LoVo (cell line): ENCODE measurements at places on chromosomes 2 and 18.

GRCh38 chr2:218648088-218648786, 11.2 kb downstream of the ZNF142 start:
- DNase-seq = peak; percentile 34

DNA sequence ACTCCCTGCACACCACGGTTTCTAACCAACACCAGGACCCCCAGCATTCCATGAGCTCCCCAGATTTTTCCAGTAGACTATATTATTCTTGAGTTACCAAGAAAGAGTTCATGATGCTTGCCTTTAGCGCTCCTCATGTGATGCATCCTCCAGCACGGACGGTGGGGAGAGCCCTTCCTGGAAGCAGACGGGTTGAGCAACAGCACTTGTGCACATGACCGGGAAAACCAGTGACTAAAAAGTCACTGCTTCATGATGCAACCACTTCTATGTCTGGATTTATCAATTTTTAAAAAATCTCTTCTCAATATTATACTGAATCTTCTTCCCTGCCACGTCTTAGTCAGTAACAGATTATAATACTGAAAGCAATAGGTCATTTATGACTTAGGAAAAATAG, 20.4 kb upstream of the DOK6 start:
- DNase-seq = no peak

DNA sequence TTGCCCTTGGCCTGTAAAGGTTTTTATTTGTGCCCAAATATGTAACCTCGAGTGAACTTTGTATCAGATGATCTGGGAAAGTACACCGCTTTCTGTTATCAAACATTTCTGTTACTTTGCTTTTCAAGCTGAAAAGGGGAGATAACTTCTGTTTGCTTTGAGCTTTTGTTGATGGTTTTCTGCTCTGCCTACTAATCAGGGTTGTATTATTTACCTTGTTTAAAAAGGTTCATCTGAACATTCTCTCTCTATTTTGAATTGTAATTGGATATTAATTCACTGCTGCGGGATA, 79.4 kb downstream of the XRCC5 start:
- no peak for DNase-seq

DNA sequence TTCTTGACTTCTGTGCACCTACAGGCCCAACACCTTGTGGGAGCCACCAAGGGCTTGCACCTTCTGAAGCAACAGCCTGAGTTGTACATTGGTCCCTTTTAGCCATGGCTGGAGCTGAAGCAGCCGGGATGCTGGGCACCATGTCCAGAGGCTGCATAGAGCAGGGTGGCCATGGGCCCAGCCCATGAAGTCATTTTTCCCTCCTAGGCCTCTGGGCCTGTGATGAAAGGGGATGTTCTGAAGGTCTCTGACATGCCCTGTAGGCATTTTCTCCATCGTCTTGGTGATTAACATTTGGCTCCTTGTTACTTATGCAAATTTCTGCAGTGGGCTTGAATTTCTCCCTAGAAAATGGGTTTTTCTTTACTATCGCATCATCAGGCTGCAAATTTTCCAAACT, 83.1 kb upstream of the ACVR1 start:
- DNase-seq = no peak

DNA sequence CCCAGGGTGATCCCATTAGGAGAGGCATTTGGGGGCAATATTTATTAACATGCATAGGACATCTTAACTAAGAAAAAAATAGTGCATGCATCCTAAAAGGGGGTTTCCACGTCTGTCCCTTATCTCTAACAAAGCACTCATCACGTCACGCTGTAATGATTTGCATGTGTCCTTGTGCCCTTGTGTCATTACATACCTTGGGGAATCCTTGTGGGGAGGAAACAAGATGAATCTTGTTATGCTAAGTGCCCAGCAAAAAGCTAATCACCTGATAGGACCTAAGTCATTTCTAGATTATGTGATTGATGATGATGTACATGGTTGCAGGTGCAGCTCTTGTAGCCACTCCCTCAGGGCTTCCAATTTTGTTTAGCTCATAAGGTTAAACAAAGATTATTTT, 250.9 kb downstream of the FBXO15 start:
- DNase-seq = no peak

- no peak for DNase-seq
Observed at GRCh38 chr2:238418196-238418998, 8.3 kb upstream of the ASB1 start.

DNA sequence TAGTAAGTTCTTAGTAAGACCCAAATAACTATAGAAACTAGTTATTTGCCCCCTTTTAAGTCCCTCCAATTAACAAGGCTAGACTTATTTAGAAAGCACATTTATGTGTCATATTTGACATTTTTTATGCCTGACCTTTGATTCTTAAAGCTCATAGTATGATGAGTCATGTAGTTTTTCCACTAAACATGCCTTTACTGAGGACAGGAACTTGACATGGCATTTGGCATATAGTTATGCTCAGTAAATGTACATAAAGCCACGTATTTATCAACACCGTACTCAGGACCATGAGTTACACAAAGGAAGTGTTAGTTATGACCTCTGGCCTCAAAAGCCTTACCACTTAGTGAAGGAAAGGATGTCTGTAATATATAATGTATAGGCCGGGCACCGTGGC, 78.9 kb downstream of the GNAL start:
- DNase-seq = peak; percentile 1

DNA sequence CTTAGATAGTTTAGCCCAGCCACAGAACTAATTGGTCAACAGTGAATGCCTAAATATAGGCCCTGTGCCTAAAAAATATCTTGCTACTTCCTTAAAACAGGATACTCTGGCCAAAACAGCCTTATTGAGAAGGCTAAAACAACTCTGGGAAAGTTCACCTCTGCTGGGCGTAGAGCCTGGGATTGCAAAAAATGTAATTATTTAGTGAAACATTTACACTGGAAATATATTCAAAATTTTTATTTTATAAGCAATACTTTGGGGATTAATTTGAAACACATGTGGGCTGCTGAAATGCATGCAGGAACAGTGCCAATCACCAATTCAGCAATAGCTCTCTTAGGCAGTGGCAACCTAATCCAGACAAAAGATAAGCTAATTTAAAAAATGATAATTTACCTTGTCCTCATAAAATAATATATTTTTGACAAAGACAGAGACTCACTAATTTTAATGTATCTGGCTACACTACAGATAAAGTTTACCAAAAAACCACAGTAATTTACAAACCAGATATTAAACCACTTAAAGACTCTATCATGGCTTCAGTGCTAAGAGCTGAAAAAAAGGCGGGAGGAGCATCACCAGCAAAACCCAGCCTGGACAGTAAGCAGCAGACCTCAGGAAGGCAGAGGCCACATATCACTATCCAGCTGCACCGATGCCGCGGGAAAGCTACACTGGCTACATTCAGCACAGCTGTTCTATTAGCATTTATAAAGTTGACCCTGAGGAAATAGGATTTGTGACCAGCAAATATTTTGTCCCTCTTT, 18.5 kb downstream of the TRAK2 start:
- DNase-seq = no peak

- peak; percentile 36 for DNase-seq
Observed at GRCh38 chr2:143901185-143901842, 618.6 kb downstream of the ZEB2 start.

DNA sequence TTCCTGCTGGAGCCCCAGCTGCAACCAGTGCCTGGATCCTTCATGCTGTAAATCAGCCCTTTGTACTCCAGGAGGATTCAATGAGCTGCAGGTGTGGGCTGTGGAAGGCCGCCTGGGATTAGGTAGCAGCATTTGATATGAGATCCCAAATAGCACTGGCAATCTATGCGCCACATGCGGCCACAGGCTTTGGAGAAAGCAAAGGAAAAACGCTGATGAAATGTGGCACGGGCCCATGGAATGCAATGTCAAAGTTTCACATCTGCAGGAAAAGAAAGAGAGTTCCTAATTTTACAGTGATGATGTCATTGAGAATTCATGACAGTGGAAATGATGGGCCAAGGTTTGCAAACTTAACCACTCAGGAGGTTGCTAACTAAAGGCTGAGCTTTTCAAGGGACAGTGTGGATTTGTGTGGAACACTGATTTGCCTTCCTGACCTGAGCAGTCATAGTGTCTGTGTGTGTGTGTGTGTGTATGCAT, 216.4 kb upstream of the OSR1 start:
- DNase-seq = no peak

DNA sequence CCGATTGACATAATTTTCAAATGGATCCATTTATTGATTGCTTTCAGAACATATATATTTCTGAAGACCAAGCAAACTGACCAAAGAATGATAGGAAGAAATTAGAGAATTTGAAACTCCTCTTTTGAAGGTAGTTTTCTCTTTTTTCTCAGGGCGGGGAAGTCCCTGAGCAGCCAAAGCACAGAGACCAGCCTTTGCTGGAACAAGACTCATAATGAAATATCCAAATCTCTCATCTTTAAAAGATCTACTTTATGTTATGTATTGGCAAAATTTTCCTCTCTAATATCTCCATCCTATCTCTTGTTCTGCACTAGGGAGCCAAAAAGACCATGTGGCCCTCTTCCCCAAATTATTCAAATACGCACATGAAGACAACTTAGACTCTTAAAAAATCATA, 379.0 kb upstream of the TCF4 start:
- DNase-seq = no peak

DNA sequence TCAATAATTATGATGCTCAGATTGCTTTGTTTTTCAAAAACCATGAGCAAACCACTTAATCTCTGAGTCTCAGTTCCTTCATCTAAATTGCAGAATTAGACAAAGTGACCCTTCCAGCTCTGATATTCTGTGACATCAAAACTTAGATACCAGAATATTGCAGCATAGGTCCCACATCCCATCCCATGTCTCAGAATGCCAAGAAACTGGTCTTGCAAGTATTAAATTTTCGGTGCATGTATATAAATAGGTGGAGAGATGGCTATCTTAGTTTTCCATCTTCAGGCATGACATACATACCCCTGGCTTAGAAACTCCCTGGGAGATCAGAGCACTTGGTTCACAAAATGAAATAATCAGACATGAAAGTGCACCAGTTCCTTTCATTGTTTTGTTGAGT, 39.8 kb downstream of the WDR75 start:
- no peak for DNase-seq

DNA sequence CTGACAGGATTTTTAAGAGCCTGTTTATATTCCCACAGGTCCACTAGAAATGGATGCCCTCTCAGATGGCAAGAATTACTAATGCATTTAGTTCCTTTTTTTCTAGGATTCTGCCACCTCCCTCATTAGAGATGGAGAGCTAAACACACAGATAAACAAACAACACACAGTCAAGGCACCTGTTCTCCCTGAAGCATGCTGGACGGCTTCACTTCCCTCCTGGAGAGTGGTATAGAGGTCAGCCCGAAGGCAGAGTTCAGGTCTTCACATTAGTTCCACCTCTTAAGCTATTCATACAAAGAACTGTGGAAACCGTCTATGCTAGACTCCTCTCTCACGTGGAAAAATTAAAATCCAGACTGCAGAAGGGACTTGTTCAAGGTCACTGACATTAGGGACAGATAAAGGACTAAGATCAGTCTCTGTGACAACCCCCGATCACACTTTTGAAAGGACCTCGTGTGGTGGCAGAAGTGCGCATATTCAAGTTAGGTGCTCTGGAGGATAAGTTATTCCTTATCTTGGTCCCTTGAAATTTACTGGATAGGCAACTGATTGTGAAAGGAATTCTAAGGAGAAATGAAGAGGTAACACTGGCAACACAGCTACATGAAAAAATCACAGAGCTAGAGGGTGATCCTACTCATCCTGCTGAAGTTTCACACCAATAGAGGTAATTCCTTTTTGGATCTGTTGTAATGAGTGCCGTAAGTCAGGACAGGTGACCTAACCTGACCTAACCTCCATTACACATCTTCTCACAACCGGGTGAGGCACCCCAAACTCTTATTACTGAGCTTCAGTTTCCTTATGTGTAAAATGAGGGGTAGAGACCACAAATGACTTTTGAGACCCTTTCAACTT, 75.1 kb downstream of the SPRED2 start:
- no peak for DNase-seq

- DNase-seq = peak; percentile 4
Observed at GRCh38 chr2:203534621-203535077, 452 bp downstream of the RAPH1 start.

DNA sequence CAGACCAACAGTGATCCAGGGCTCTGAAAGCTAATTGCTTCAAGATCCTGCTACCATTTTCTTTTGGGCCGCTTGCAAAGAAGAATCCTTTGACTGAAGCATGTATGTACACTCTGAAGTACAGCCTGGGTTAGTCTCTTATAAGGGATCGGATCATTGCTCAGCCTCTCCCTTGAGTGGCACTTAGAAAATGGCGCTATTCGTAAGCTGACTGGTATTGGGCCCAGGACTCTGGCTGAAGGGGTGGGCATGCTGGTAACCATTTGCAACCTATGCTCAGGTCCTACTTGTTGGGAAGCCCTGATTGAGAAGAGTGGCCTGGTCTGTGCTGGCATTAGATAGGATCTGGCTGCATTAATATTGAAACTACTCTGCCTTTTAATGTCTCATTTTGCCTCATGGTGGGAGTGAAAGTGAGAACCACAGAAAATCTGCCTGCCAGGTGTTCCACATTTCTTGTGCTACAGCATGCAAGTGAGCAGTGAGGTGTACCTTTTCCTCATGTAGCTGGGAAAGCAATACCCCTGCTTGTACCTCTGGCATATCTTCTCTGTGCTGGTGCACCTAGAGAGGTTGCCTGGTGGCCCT, 661 bp upstream of the MGAT5 start:
- no peak for DNase-seq

DNA sequence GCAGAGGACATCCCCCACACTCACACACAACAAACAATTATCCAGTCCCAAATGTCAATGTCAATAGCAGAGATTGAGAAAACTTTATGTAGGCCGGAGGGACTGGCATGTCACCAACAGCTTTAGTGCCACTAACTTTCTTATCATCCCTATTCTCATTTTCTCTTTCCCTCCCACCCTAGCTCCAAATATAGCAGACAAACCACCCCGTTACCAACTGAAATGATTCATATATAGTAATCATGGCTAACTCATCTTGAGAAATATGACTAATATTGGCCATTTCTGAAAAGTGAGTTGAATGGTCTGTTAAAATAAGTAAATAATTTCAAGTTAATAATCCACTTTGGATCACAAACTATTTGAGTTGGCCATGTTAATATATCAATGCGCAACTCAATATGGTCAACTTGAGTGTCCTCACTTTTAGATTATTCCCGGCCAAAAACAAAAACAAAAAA, 242.1 kb upstream of the RND3 start:
- DNase-seq = no peak

DNA sequence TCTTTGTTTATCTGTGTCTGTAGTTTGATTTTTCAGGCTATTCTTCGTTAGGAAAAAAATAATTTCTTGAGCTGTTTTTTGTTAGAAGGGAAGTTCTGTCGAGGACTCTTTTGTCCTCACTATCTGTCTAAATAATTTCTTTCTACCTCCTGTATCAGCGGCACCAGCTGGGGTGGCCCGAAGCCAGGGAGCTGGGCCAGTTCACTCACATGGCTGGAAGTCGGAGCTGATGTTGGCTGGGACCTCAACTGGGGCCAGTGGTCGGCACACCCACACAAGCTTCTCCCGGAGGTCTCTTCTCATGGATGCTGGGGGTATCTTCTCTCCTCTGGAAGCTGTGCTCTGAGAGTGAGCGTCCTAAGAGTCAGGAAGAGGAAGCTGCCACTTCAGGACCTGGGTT, 8.0 kb upstream of the PDIA6 start:
- no peak for DNase-seq

GRCh38 chr18:27942706-27943105, 234.2 kb downstream of the CDH2 start:
- peak; percentile 14 for DNase-seq

GRCh38 chr18:24631243-24632025, 171.0 kb downstream of the HRH4 start:
- DNase-seq = no peak
